Tibial nerve (tissue), 4 donors: ENCODE measurements at places on chromosomes 1 and 21.

- no peak for DNase-seq
Observed at GRCh38 chr21:38897532-38898421, 92.0 kb downstream of the ETS2 start.

GRCh38 chr1:111965781-111966443 is 23.6 kb downstream of the KCND3 start:
- DNase-seq, result no peak

GRCh38 chr1:99986656-99987225 is 16.9 kb downstream of the SLC35A3 start:
- no peak for DNase-seq

- DNase-seq, result no peak
Observed at GRCh38 chr1:116920211-116920610, 10.5 kb downstream of the PTGFRN start.

GRCh38 chr1:180720753-180721152 is 88.9 kb downstream of the XPR1 start:
- DNase-seq, result no peak

DNA sequence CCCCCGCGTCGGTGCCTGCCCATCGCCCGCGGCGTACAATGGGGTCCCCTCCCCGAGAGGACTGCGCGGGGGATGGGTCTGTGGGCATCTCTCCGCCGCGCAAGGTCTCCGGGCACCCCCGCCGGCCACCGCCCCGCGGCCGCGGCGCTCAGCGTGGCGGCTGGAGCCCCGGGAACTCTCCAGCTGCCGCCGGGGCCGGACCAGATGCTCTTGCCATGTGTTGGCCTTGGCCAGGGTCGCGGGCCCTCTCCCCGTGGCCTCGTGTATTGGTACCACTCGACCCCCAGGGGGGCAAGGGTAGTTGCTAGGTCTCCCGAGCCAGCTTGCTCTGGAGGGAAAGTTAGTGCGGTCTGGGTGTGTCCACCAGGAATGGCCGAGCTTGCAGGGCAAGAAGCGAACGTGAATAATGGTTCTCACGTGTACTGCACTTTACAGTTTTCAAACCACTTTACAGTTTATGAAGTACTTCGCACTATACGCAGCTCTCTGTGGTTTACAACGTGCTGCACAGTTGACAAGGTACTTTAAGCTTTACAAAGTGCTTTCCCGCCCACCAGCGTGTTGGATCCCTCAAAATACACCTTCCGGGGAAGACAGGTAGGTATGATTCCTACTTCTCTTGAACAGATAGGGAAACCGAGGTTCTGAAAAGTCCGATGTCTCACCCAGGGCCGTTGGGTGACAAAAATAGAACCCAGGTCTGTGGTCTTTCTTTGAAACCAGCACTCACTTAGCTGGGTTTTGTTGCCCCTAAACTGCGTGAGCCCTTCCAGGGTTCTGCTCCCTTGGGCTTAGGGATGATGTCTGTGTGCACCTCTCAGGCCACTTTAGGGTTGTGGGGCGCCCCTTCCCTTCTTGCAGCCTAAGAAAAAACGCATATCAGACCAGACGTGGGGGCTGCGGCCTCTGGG is 1.2 kb downstream of the EPHB2 start:
- no peak for DNase-seq

GRCh38 chr1:164361927-164362326 is 197.1 kb upstream of the PBX1 start:
- DNase-seq, result no peak

- DNase-seq, result no peak
Observed at GRCh38 chr1:222767152-222767571, 30.2 kb downstream of the FAM177B start.

DNA sequence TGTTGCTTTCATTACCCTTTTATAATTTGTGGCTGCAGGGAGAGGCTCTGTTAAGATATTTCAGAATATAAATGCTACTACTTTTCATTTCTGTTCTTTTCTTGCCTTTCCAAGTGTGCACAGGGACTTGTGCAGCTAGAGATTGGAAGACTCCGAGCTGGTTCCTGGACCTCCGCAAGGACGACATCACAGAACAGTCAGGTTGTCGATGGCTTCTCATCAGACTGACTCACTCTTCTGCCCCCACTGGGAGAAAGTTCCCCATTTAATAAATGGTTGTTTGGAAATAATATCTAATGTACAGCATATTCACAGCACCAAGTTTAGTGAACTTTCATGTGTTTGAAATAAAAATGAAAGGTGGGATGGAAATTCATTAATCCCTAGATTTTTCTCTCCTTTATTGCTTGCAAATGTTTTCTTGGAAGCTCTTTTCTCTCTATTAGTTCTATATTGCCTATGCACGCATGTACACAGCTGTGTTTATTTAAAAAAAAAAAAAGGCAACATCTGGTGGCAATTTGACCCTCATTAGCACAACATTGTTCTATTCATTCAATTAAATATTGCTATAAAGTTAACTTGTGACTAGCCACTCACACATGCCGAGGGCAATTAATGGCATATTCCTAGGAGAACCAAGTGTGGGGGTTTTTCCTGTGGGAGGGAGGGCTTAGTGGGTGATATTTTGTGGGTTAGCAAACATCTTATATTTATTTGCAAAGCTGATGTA is 77.5 kb upstream of the L1TD1 start:
- no peak for DNase-seq

- DNase-seq, result no peak
Observed at GRCh38 chr1:162358928-162359327, 17.7 kb downstream of the SPATA46 start.

GRCh38 chr1:61322008-61322744 is 239.8 kb downstream of the NFIA start:
- DNase-seq, result no peak

- no peak for DNase-seq
Observed at GRCh38 chr1:205441318-205441633, 14.6 kb downstream of the BLACAT1 start.

GRCh38 chr21:14858311-14858710 is 206.5 kb downstream of the NRIP1 start:
- no peak for DNase-seq

DNA sequence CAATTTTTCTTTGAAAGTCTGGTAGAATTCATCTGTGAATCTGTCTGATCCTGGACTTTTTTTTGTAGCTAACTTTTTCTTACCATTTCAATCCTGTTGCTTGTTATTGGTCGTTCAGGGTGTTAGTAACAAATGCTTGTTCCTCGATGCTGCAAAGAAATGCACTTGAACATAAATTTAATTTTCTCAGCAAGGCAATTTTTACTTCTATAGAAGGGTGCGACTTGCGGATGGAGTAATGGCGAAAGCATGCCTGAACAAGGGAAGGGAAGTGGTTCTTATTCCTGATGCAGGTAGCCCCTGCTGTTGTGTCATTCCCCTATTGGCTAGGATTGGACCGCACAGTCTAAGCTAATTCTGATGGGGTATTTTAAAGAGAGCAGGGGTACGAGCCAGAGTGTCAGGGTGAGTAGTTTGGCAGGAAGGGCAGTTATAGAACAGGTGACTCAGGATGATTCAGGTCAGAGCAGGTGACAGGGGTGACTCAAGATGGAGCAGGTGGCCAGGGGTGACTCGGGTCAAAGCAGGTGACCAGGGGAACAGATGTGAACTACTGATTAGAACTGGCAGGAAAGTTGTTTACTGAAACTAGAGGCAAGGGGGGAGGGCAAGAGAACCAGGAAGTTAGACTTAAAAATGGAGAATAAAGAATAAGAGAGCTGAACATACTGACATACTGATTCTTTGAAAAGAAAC is 40.5 kb downstream of the SERINC2 start:
- DNase-seq, result no peak

DNA sequence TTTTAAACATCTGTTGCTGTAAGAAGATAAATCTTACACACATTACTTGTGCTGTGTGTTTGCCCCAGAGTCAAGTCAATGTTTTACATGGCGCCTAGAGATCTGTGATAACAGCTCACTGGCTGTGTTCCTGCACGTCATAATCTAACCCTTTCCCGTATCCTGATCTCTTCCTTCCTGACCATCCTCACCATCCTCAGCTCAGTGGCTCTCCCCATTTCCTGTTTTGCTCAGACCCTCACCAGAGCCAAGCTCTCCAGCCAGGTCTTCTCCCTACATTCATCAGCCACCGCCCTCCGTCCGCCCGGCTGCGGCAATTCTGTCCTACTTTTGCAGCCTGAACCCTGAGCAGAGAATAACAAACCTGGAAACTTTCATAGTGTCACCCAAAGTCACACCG is 824.7 kb downstream of the USP25 start:
- DNase-seq, result no peak

DNA sequence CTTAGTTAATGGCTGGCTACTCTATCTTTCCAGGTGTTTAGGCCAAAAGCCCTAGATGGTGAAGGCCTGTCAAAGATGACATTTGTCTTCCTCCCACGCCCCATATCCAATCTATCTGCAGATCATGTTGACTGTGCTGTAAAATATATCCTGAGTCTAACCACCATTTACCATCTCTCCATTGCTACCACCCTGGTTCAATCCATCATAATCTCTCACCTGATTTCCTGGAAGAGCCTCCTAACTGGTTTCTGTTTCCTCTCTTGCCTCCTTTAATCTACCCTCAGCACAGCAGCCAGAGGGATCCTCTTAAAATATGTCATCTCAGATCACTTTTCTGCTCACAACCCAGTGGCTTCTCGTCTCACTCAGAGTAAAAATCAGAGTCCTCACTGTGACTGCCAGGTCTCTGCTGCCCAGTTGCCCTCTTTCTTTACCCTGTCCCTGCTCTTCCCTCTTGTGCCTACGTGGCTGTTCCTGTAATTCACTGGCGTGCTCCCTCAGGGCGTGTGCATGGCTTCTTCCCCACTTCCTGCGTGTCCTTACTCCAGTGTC is 17.8 kb downstream of the TMEM50A start:
- no peak for DNase-seq

GRCh38 chr1:10640843-10641553 is 155.4 kb downstream of the CASZ1 start:
- DNase-seq, result no peak
